ENCODE measurements at places on chromosomes 7 and 10. TPM values are rescaled to one million over a fixed set of nuclear protein-coding genes. Genes with fewer than 3 reads are reported as not detected.

- DNase-seq, result no peak
Observed at GRCh38 chr7:84264396-84264795, 69.8 kb upstream of the SEMA3A start.

DNA sequence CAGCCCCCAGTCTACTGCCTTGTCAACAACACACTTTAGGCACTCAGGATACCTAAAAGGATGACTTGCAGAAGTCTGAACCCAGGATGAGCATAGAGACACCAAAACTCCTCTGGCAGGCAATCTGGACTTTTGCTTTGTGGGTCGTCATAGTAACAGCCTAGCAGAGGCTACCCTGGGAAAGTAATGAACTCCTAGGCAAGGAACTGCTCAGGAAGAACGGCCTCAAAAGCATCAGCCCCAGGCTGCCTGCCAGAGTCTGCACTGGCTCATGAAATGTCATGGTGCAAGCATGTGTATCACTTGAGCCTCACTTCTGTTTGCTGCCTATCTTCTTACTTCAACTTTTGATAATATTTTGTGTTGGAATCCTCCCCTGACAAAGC, 715.1 kb downstream of the GRID1 start:
- DNase-seq, result no peak

DNA sequence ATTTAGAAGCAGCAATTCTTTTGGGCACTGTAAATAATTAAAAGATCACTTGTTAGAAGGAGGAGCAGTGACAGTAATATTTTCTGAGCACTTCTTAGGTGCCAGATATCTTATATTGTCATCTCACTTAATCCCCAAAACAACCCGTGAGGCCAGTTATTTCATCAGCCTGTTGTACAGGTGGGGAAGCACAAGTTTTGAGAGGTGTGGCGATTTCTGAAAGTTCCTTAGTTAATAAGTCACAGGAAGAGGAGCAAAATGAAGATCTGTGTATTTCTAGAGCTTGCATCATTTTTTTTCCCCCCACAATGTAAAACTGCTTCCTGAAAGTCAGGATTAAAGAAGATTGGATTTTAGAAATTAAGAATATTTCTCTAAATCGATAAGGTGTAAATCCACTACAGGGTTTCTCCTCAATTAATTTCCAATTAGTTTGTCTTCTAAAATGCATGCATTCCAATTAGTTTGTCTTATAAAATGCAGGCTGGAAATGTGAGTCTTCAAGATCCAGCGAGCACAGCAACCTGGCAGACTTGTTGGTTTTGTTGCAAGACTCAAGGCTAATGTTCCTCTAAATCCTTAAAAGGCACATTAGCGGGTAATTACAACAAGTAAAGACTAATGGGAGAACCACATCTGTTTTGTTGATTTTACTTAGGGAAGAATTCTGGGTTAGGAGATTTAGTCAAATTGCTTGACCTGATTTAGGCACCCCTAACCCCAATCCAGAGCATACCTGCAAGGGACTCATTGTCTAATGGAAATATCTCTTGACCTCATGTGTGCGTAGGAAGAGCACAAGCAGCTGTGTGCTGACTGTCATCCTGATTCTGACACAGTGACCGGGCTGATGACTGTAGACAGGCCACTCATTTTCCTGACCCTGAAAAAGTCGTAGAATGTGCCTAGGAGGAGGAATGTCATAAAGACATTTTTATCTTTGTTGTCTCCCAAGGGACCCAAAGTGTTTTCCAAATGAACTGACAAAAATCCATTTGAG, 272.0 kb downstream of the BAMBI start:
- DNase-seq, result no peak

GRCh38 chr10:131978366-131978765, 3.4 kb downstream of the BNIP3 start:
- DNase-seq, result no peak

DNA sequence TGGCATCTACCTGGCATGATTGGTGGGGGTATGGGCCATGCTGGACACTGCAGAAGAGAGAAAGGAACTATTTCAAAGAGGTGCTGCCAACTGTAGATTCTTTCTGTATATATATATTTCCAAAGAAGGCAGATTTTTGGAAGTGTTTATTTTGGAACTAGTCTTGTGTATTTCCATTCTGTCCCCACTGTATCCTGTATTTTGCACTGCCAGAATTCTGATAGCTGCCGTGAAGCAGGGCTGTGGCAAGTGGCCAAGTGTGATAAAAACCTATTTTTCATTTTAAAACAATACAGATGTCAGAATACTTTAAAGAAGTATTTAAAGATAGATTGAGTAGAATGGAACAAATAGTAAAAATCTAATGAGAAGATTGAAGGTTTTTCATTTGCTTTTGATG, 17.1 kb downstream of the MCU start:
- DNase-seq, result no peak

- no peak for DNase-seq
Observed at GRCh38 chr10:80486785-80487420, 32.8 kb downstream of the TSPAN14 start.

DNA sequence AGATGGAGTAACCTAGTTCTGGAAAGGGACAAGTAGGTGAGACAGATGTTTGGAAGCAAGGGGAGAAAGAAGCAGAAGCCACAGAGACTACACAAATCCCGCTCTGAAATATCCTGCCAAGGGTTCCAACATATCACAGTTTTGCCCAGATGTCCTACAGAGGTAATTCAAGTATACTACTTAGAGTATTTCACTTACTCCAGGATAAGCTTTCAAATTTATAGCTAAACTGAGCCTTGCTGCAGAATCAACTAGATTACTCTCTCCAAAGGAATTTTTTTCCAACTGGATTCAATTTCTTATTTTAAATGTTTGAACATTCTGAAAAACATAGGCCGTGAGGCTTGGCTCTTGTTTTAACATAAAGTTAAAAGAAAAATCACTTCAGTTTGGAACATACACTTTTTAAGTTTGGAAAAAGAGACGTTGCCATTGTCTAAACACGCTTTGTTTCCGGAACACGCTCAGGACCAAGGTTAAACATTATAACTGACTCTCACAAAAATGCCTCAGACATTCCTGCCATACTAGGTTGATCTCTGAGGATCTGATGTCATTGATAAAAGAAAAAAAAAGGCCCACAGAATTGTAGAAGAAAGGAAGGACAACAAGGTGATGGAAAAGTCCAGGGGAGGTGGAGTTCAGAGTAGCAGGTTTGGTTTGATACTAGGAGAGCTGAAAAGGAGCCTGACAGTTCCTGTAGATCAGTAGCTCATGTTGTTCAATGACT, 74.8 kb downstream of the FAM185A start:
- DNase-seq, result no peak

The AKR1D1 gene
- polyA plus RNA-seq, result not detected

The PLXDC2 gene
- polyA plus RNA-seq, result 25.9 TPM

Measured in urinary bladder (tissue), 4 donors.